ENCODE measurements at places on chromosomes 5 and 9.

- DNase-seq: no peak
Measured at GRCh38 chr9:10274175-10274574, 338.6 kb downstream of the PTPRD start.

DNA sequence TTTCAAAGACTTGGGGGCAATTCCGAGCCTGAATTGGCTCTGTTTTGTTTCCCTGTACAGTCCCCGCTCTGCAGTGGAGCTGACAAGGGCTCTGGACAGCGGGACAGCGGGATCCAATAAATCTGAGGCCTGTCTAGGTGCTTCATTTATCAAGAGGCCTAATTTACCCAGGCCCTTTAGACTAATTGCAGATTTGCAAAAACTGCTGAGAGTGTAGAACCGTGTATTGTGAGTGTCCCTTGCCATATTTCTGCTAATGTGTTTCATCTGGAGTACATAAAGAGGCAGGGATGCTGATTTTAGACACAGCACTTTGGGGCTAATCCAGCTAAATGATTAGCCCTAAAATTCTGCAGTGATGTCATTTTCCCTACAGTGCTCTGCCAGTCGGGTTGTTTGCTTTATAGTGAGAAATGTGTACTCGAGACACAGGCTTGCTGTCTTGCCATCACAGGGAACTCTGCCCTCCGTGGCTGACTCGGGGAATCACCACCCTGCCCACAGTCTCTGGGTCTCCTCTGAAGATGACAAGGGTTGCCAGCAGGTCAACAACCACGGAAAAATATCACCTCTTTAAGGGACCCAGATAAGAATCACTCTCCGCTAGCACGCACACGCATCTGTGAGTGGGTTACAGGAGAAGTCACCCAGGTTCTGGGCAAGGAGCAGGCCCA, 592.0 kb downstream of the BNC2 start:
- no peak for DNase-seq

DNA sequence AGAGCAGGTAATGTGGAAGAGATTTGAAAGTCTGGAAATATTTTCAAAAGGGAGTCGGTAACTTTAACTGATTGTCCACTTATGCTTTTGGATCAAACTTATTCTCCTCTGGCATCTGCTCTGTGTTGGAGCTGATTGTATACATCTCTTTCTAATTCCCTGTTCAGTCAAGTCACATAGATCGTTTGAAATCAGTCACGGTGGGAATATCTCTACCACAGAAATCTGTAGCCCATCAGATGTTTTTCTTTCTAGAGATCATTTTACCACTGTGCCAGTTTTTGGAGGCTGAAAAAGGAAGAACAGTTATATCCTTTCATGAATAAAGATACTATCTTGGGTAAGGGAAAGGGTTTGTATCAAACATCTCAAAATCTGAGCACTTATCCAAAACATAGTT, 1853.3 kb downstream of the EFNA5 start:
- DNase-seq: no peak

GRCh38 chr9:98225015-98225442, 30.4 kb downstream of the TBC1D2 start:
- DNase-seq: no peak

- no peak for DNase-seq
Measured at GRCh38 chr9:99681113-99681512, 140.6 kb upstream of the NR4A3 start.

GRCh38 chr9:127311239-127311741, 46.7 kb downstream of the GARNL3 start:
- DNase-seq: no peak

DNA sequence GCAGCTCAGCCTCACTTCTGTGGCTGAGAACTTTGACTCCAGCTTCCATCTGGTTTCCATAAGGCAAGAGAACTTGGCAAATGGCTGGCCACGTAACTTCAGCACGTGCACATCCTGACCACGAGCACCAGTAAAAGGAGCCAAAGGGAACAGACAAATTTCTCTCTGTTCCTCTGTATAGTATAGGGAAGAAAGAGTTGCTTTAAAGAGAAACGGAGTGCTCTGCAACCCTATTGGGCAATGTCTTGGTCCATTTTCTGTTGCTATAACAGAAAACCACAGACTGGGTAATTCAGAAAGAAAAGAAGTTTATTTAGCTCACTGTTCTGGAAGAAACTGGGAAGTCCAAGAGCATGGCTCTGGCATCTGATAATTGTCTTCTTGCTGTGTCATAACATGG, 558.7 kb downstream of the ACTL7B start:
- DNase-seq: no peak

DNA sequence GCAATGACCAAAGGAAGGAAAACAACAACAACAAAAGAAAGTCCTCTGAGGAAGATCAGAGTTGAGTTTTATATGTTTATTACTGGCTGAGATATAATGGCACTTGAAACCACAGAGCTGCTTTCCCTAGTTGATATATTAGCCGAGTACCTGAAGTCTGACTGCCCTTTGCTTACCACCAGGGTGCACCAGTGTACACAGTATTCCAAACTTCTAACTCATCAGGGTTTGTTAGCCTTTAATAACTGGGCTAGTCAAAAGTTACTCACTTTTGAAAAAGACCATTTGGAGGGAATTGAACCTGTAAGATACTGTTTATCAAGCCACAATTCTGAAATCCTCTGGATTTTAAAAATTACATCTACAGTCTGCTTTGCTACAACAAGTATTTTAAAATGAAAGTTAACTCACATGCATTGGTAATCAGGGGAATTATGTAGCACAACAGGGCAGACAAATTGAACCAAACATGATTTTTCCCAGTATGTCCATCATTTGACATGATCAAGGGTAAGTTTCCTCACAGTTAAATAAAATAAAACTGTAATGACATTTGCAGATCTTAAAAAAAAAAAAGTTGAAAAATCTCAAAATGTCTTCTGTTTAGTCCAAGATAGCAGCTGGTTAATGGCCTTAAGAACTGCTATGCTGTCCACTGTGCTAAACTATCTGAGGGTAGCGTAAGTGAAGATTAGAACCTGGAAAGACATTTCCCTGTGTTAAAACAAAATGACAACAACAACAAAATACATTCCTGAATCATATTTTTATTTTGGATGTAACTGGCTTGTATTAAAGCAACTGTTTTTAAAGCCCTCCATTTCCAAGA, 57.3 kb upstream of the C6 start:
- no peak for DNase-seq

DNA sequence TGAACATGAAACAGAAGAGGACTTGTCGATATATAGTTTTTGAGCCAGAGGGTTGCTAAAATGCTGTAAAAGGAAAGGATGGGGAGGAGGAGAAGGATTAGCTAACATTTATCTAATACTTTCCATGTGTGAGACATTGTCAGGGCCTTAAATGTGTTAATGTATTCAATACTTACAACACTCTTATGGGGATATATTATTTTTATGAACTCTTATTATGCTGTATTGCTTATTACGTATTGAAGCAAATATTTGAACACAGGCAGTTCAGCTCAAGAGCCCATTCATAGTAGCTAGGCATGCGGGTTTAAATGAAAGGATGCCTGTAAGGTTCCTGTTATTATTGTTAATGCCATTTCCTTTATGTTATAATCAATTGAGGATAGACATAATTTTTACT, 391.5 kb downstream of the CCDC171 start:
- no peak for DNase-seq

All from GM19239 (cell line).